ENCODE measurements at places on chromosomes 3 and 15. TPM values are rescaled to one million over a fixed set of nuclear protein-coding genes. Genes with fewer than 3 reads are reported as not detected.

PPP1R2 gene
- 31.5 TPM for total RNA-seq

DNA sequence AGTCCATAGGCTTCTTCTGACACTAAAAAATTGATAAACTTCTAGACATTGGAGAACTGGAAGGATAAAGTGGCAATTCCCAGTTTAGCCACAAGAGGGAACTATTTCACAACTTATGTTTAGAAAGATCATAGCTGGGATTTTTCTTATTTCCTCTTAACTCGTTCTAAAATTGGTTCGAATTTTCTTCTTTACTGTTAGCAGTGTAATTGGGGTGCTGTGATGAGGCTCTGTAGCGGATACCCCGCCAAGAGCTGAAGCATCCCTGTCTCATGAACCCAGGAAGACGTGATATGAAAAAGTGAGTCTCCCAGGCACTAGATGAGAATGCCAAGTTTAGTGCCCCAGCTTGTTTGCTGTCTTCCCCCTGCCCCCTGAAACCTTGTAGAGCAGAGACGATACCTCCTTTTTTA lies 85.1 kb downstream of the PDCD6IP start:
- H3K27ac ChIP-seq, result peak overlapping the region; percentile 16
- H3K4me3 ChIP-seq, result peak overlapping the region; percentile 75

DNA sequence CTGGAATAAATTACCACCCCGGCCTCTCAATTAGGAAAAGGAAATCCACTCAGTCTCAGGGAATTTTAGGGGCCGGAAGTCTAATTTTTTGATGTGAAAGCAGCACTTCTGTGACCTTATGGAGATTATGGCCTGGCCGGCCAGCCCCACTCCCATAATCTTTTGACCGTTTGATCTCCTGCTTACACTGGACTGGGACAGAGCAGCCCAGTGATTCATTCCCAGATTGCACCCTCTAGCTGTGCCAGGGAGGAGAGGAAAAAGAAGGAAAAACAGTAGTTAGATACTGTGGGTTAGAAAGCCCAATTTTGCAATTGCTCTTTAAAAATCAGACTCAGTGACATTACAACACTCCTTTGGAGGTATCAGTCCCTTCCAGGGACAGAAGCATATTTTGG lies 32.4 kb downstream of the GJD2 start:
- H3K36me3 ChIP-seq, result no peaks in the 10 kb centered on the region
- peaks cover 5% of the 10 kb centered on the region for H3K27me3 ChIP-seq
- DNase-seq, result no peak
- H3K27ac ChIP-seq, result peak overlapping the region; percentile 16
- peaks cover 35% of the 10 kb centered on the region for H3K4me1 ChIP-seq
- peak overlapping the region; percentile 32 for H3K4me3 ChIP-seq

GRCh38 chr3:185717627-185718402 lies 107.0 kb downstream of the IGF2BP2 start:
- no peaks in the 10 kb centered on the region for H3K36me3 ChIP-seq
- peak overlapping the region; percentile 23 for H3K27ac ChIP-seq
- no peaks in the 10 kb centered on the region for H3K27me3 ChIP-seq
- DNase-seq, result no peak
- H3K4me3 ChIP-seq, result no peak overlapping the region
- H3K4me1 ChIP-seq, result peaks cover 59% of the 10 kb centered on the region

GRCh38 chr3:26712211-26713026 lies 89.8 kb downstream of the LRRC3B start:
- peak; percentile 3 for DNase-seq
- H3K36me3 ChIP-seq, result no peaks in the 10 kb centered on the region
- no peak overlapping the region for H3K4me3 ChIP-seq
- no peak overlapping the region for H3K27ac ChIP-seq

- no peak overlapping the region for H3K4me3 ChIP-seq
- no peak for DNase-seq
- no peak overlapping the region for H3K27ac ChIP-seq
- peaks cover 42% of the 10 kb centered on the region for H3K36me3 ChIP-seq
- no peaks in the 10 kb centered on the region for H3K27me3 ChIP-seq
Measured at GRCh38 chr15:70907784-70908471, 15.3 kb downstream of the LRRC49 start.
